ENCODE measurements at places on chromosomes 1 and 21.

DNA sequence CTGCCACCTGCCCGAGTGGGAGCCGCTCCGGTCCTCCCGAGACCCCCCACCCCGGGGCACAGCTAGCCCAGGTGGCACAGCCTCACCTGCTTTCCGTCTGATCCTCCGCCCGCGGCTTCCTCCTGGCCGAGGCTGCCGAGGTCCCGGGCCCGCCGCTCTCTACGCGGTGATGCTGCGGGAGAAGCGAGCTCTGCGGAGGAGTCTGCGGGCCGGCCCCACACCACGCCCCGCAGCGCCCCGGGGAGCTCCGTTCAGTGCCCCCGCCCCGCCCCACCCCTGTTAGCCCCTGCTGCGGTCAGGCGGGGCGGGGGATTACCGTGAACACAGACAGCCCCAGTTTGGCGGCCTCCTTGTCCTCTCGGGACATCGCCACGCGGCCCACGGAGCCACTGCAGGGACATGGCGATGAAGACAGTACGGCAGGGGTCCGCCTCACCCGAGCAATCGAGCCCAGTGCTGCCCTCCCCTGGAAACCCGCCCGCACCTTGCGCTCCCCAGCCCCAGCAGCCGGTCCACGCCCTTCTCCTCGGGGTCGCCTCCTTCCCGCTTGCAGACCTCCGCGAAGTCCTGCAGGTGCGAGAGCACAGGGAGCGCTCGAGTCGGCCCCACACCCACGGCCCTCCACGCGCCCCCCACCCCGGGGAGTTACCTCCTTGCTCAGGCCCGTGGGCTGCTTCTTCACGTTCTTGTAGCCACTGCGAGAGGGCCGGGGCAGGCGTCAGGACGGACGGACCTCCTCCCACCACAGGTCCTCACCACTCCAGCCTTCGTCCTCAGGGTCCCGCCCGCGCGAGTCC is 933 bp downstream of the C1orf35 start:
- DNase-seq: peak; percentile 38

GRCh38 chr1:16181887-16182719 is 26.2 kb upstream of the EPHA2 start:
- DNase-seq: no peak

DNA sequence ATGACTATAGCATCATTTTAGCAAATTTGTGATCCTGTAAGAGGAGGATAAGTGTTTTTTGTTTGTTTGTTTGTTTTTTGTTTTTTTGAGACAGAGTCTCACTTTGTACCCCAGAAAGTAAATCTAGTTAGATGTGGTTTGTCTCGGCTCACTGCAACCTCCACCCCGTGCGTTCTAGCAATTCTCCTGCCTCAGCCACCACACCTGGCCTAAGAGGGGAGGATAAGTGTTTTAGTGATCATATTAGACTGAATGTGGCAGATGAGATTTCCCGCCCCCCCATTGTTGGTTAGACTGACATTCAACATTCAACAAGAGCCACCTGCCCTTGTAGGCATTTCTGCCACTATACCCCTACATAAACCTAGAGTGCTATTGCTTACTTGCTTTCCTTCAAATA is 98.5 kb downstream of the OSBPL9 start:
- no peak for DNase-seq

- no peak for DNase-seq
Measured at GRCh38 chr1:28244549-28245251, 8.8 kb downstream of the ATP5IF1 start.

Measured in stimulated activated CD4-positive, alpha-beta T cell treated with anti-CD3 and anti-CD28 coated beads, Interleukin-2, amount 100 ng/mL, for 4 hours (primary cell).